ENCODE measurements at places on chromosomes 4 and X. TPM values are rescaled to one million over a fixed set of nuclear protein-coding genes. Genes with fewer than 3 reads are reported as not detected.

FATE1 gene
- not detected for total RNA-seq

MTNR1A gene
- total RNA-seq = not detected

GJB1 gene
- not detected for total RNA-seq

RPS6KA6 gene
- 6.5 TPM for total RNA-seq

MGARP gene
- total RNA-seq = not detected

CFI gene
- 2.2 TPM for total RNA-seq

HERC5 gene
- total RNA-seq = 3.6 TPM

PPP3CA gene
- total RNA-seq = 40.2 TPM

ADAMTS3 gene
- 0.76 TPM for total RNA-seq

TREX2 gene
- 2.0 TPM for total RNA-seq

XAGE1A gene
- not detected for total RNA-seq

C4orf50 gene
- total RNA-seq = not detected

GLUD2 gene
- 0.30 TPM for total RNA-seq

TLR1 gene
- 3.0 TPM for total RNA-seq

GPRASP2 gene
- 6.2 TPM for total RNA-seq

TRAPPC2 gene
- 18.5 TPM for total RNA-seq

TRIM75 gene
- total RNA-seq = not detected

UGT2B10 gene
- not detected for total RNA-seq

ARHGAP36 gene
- not detected for total RNA-seq

BOD1L1 gene
- total RNA-seq = 33.6 TPM

PDE5A gene
- total RNA-seq = 7.9 TPM

SMS gene
- total RNA-seq = 218 TPM

ENAM gene
- total RNA-seq = not detected

OTUD6A gene
- total RNA-seq = not detected

NMU gene
- 22.6 TPM for total RNA-seq

C1QTNF7 gene
- total RNA-seq = not detected

FABP2 gene
- not detected for total RNA-seq

PNMA6F gene
- not detected for total RNA-seq

SH3TC1 gene
- total RNA-seq = 5.2 TPM

AVPR2 gene
- total RNA-seq = 3.8 TPM

RGN gene
- 0.33 TPM for total RNA-seq

ZMAT1 gene
- total RNA-seq = not detected

PNMA3 gene
- not detected for total RNA-seq

SSX4B gene
- total RNA-seq = not detected

CXCL3 gene
- total RNA-seq = not detected

CT55 gene
- total RNA-seq = not detected

SCML2 gene
- 0.53 TPM for total RNA-seq

ASMT gene
- not detected for total RNA-seq

GRK4 gene
- total RNA-seq = 4.4 TPM

RHOXF2 gene
- not detected for total RNA-seq

UCP1 gene
- total RNA-seq = not detected

CLTRN gene
- total RNA-seq = 2.7 TPM

SPARCL1 gene
- not detected for total RNA-seq

SSX3 gene
- total RNA-seq = not detected
